ENCODE measurements at places on chromosomes 12 and 14.

DNA sequence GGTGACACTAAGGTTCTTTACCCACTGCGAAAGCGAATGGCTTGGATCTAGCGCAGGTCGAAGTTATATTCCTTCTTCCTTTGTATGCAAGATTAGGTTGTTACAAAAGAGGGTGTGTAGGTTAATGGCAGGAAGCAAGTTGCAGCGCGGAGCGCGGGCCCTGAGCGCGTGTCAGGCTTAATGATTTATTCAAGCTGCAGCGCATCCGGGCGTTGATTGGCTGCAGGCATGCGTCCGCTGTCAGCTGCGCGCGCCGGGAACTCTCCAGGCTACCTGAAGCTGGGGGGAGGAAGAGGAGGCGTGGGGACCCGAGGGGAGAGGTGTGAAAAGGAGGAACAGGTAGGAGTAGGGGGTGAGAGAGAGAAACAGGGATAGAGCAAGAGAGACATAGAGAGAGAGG is 7.4 kb downstream of the ASCL1 start:
- peak; percentile 0 for DNase-seq

DNA sequence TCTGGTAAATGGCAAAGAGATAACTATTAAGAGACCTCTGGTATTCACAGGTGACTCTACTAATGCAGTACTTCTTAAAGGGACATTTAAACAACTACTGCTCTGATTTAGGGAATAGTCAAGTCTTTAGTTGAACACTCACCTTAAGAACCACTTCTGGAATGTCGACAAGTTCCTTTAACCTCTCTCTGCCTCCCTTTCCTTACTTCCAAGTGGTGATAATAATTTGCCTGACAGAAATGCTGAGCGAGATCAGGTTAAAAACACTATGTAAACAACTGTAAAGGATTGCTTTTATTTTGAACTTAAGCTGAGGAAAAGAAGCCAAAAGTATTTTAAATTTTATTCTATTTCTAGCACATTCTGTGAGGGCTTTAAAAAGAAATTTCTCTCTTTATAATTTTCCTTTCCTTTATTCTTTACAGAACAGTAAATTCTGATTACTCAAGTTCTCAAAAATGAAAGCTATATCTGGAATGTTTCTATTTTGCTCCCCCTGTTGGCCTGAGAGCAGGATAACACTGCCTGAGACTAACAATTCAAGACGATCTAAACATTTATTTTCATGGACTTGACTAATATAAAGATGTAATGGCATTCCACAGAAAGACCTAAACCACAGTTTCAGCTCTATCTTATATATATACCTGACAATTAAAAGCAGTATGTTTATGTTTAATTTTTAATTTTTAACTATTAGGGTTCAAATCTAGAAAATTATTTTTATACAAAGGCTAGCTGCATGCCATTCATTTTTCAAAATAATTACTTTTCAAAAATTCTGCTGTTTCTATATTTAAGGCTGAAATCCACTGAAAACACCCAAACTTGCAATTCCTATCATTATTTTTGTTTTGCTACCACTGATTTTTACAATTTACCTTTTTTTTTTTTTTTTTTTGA is 29.2 kb downstream of the ZCCHC8 start:
- DNase-seq, result no peak

- DNase-seq, result no peak
Measured at GRCh38 chr12:108724054-108724889, 7.0 kb downstream of the CORO1C start.

DNA sequence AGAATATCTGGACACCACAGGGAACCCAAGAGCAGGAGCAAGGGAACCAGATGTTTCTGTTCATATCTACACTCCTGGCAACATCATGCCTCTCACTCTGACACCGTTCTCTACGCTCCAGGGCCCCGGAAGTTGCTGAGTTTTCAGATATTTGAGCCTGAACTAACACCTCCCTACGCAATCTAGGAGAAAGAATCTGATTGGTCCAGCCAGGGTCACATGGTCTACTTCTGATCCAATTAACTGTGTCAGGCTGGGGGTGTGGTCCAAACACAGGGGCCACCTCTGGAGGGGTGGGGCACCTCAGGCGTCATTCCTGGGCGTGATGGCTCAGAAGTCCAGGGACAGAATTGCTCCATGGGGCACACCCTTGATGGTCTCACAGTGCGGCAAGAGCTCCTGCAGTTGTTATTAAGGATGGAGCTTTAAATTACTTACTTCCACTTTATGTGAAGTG is 165.5 kb downstream of the PTPN11 start:
- DNase-seq, result no peak

- no peak for DNase-seq
Measured at GRCh38 chr12:59941461-59941860, 345.6 kb downstream of the SLC16A7 start.

GRCh38 chr12:53197011-53197640 is 9.9 kb downstream of the ITGB7 start:
- DNase-seq, result no peak

DNA sequence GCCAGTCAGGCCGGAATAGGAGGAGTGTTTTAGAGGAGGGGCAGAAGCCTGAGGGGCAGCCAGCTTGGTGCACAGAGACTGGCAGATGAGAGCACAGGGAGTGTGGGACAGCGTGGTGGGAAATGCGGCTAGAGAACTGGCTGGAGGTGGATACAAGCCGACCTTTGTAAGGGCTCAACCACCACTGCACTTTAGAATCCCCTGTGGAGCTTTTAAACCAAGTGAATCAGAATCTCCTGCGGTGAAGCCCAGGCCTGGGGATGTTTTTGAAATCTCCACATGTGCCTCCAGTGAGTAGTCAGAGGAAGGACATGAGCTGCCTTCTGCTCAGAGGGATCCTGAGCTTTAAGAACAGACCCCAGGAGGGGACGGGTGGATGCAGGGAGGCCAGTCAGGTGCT is 10.9 kb upstream of the PCED1B start:
- no peak for DNase-seq

DNA sequence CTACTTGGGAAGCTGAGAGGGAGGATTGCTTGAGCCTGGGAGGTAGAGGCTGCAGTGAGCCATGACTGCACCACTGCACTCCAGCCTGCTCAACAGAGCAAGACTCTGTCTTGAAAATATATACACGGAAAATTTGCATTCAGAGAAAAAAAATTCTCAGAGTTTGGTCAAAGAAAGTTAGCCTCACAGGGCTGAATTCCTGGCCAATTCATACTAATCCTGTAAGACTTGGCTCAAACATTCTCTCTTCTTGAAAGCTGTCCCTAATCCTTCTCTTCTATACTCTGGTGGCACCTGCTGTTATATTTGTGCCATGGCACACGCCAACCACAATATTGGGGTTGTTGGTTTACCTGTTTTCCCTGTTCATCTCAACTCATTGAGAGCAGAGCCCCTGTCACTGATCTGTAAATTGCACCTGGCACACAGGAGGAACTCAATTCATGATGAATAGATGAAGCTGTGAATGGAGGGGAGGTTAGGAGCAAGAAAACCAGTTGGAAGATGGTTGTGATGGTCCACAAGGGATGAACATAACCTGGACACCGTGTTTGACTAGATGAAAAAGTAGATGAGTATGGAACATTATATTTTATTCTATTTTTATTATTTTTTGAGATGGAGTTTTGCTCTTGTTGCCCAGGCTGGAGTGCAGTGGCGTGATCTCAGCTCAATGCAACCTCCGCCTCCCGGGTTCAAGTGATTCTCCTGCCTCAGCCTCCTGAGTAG is 36.8 kb upstream of the SPTSSA start:
- DNase-seq, result no peak

DNA sequence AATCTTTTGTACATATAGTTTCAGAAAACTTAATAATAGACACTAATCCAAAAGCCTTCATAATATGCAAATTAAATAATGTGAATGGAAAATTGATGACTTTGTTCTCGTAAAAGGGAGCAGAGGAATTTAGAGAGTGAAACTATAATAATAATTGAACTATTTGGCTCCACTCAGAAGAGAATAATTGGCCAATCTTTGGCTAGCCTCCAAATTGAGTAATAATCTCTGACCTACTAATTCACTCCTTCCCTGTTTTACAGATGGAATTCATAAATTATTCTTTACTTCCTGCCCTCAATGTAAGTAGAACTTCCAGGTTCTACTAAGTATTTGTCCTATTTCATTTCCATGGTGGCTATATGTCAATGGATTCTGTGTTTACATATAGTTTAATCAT is 15.8 kb downstream of the TRIM9 start:
- DNase-seq, result no peak

DNA sequence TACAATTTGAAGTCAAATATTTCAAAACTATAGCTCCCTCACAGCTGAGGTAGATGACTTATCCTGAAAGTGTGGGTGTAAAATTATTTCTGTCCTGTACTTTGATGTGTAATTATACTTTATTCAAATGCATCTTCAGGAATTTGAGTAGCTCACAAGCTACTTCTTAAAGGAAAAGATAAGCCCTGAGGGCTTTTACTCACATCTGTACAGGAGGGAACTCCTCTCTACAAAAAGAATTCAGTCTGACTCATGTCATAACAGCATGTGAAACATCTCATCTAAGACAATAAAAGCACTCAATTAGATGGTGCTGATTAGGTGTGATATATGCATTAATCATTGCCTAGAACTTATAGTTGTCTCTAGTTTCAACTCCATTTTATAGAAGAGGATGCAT is 452.0 kb downstream of the PRKD1 start:
- no peak for DNase-seq

DNA sequence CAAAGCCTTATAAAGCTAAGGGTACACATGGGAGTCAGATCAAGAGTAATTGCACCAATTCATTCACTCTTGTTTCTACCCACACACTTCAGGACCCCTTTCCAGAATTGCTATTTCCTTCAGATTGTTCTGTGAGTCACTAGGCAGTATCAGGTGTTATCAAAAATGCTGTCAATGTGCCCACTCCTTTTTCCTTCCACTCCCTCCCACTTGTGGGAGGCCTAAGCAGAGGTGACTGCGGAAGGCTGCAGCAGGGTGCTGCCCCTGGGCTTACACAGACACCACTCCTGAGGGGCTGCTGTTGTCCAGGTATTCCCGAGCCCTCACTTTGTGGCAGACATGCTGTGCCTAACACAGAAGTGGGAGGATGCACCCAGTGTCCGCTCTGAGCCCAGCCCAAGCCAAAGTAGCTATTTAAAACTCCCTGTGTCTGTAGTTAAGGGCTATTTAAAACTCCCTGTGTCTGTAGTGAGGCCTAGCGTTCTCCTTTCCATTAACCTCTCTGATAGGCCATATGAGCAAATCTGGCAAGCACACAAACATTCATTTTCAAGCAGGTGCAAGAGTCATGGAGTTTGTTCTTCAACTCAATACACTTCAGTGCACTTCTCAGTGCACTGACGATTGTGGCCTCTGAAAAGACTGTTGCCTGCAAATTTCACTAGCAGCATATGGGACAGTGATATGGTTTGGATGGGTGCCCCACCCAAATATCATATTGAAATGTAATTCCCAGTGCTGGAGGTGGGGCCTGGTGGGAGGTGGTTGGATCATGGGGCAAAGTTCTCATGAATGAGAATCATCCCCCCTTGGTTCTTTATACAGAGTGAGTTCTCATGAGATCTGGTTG is 117.8 kb downstream of the PHLDA1 start:
- DNase-seq, result no peak

DNA sequence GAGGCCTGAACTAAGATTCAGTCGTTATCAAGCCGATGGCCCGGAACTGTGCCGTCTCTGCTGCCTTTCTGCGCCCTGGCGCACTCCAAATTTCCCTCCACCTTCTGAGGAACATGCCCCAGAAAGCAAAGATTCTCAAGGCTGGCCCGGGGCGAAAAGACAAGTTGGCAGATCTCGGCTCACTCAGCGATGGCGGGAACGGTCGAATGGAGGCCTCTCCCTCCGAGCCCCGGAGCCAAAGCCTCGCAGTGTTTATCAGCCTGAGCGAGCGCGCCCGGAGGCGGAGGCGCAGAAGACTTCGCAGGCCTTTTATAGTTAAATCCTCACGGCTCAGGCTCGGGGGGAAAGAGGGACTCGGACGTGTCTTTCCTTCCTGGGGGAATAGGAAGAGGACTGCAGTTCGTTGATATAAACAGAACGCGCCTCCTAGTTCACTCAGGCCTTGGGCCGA is 5.6 kb downstream of the TBX5 start:
- DNase-seq, result no peak

- no peak for DNase-seq
Measured at GRCh38 chr12:114812858-114813761, 129.1 kb upstream of the TBX3 start.

DNA sequence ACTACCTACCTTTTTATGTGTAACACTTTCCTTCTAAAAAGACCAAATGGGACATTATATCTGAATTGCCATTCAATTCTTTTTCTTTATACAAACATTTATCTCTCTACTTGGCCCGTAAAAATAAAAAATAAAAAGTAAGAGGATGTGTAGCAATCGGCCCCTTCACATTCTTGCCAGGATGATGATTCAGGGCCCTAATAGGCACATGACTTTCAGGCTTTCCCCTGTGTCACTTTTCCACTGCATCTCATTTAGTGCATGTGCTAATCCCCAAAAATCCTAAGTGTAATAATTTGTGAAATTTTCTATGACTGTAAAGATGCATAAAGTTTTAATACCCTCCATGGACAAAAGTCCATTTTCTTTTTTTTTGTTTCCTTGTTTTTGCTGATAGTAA is 23.0 kb upstream of the ATP2B1 start:
- no peak for DNase-seq

GRCh38 chr14:54675236-54676128 is 108.6 kb downstream of the SAMD4A start:
- no peak for DNase-seq

DNA sequence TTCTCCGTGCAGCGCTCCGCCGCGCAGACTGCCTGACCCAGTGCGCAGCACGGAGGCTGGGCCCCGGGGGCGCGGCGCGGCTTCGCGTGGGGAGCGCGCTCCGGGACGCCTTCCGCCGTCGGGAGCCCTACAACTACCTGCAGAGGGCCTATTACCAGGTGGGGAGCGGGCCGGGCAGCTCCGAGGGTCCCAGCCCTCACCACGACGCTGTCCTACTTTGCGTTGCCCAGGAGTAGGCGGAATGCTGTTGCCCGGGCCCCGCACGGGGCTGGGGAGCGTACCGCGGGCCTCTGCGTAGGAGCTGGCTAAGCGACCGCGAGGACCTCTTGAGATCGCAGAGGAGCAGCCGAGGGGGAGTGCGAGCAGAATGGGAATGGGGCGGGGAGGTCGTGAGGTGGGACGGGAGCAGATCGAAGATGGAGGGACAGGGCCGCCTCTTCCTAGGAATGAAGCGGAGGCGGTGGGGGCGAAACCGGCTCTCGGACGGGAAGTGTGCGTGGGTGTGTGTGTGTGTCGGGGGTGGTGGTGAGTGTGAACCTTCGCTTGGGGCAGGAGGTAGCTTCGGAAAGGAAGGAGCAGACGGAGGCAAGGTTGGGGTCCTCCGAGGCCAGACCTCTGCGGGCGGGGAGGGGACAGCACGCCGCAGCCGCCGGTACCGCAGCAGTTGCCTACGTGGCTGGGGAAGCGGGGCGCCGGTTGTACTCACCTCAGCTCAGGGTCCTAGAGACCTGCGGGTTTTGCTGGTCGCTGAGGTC is 751 bp downstream of the P3H3 start:
- DNase-seq, result no peak

DNA sequence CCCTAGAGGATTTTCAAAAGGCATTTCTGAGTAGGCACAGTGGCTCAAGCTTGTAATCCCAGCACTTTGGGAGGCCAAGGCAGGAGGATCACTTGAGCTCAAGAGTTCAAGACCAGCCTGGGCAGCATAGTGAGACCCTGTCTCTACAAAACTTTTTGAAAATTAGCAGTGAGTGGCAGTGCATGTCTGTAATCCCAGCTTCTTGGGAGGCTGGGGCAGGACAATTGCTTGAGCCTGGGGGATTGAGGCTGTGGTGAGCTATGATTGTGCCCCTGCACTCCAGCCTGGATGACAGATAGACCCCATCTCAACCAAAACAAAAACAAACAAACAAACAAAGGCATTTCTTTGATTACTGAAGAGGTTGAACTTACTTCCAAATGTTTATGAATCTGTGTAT is 201.4 kb downstream of the KIF26A start:
- DNase-seq, result no peak

Measured in caudate nucleus (tissue), 63 donors.